SW 1271 (cell line): ENCODE measurements at places on chromosomes 16 and 17.

DNA sequence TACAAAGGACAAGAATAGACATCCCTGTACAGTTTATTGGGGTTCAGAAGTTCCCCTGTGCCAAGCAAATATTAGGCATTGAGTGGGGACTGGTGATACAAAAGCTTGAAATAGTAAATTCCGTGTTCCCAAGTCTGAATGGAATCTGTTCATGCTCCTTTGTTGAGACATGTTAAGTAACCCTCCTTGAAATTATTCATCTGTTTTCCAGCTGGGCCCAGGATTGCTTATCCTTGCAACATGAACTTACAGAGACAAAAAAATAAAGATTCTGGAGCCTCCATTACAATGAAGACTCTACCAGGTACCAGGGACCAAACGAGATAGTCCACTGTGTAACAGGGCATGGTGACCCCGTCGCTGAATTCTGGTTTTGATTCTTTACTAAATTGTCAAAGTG, 6.1 kb upstream of the CCL8 start:
- DNase-seq, result no peak

GRCh38 chr16:69191136-69191535, 4.2 kb downstream of the SNTB2 start:
- no peak for DNase-seq

DNA sequence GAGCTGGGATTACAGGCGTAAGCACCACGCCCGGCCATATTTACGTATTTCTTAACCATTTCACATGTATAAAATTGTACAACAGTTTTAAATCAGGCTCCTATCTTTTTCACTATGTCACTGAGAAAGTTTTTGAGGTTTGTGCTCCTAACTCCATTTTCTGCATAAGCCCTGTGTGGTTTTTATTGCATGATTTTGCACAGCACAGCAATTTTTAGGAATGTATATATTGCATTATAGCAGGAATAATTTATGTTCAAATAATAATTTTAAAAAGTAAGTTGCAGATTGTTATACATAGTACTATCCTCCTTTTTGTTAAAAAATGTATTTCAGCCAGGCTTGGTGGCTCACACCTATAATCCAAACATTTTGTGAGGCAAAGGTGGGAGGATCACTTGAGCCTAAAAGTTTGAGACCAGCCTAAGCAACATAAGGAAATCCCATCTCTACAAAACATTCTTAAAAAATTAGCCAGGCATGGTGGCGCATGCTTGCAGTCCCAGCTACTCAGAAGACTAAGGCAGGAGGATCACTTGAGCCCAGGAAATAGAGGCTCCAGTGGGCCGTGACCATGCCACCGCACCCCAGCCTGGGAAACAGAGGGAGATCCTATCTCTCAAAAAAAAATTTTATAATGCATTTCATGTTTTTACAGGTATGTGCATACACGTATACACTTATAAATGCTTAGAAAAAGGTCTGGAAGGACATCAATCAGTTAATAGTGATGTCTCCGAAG, 26.0 kb downstream of the SMG6 start:
- no peak for DNase-seq

DNA sequence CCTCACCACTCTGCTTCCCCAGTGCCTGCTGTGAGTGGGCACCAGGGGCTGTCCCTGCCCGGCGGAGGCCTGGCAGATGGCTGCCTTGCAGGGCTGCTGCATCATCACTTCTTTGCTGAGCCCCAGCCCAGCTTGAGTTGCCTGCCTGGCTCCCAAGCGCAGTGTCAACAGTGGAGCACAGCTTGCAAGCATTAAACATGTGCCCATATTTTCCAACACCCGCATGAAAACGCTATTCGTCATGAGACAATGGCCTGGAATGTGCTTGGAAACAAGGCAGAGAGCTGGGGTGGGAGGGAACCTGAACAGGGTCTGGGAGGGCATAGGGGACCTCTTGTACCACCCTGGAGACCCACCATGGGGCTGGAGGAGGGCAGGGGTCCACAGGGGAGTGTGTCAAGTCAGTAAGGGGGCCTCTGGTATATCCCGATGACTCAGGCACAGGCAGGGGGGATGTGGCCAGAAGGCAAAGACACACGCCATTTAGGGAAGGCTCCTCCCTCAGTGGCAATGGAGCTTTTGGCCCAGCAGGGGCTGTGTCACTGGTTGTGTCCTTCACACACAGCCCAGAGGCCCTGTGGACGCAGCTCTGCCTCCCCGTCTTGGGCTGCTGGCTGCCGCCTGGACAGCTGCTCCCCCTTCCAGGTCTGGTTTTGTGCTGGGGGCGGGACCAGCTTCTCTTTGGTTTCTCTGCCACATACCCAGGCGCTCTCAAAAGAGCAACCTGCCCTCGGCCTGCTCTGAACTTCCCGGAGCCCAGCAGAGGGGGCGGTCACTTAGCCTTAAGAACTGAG, 17.4 kb upstream of the MTSS2 start:
- no peak for DNase-seq

DNA sequence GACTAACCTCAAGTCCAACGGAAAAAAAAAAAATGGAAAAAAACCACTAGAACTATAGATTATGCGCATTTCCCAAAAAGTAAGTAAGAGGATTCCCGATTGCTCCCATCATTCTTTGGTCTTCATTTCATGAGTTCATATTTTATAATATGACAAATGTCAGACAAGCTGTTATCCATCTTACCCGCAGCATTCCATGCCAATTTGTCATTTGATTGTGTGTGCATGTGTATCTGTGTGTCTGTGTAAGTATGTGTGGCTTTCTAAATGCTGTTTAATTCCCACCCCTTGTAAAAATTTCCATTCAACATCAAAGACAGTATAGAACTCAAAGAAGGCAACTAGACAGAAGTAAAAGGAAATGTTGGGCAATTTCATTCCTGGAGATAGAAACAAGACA, 434.1 kb downstream of the CDH11 start:
- DNase-seq, result no peak

DNA sequence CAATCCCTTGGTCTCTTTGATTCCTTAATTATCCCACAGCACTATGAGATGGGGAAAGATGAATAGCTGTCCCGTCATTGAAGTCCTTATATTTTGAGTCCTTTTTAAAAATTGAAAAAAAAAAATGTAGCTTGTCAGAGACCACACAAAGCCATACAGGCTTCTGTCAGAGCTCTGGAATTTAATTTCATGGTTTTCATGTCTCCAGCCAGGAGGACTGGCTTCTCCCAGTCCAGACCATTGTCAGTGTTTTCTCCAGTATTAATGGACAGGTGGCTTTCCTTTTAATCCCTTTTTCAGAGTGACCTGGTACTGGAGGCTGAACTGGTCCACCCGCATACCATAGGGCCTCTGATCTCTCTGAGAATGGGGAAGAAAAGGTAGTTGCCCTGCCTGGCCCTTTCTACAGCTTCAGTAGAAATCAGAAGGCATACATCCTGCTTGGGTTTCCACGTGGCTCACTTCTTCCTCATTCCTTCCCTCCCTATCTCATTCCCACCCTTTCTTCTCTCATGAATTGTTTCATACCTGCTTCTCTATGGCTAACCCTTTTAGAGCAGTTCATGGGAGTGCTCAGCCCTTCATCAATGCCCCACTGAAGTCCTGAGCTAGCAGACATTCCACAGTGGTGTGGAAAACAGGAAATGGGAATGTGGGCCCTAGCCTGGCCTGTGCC, 29.1 kb downstream of the TRIM16 start:
- DNase-seq, result no peak

GRCh38 chr16:81779536-81780320, 637 bp downstream of the PLCG2 start:
- DNase-seq, result no peak
